ENCODE measurements at places on chromosomes 5 and 9. TPM values are rescaled to one million over a fixed set of nuclear protein-coding genes. Genes with fewer than 3 reads are reported as not detected.

DNA sequence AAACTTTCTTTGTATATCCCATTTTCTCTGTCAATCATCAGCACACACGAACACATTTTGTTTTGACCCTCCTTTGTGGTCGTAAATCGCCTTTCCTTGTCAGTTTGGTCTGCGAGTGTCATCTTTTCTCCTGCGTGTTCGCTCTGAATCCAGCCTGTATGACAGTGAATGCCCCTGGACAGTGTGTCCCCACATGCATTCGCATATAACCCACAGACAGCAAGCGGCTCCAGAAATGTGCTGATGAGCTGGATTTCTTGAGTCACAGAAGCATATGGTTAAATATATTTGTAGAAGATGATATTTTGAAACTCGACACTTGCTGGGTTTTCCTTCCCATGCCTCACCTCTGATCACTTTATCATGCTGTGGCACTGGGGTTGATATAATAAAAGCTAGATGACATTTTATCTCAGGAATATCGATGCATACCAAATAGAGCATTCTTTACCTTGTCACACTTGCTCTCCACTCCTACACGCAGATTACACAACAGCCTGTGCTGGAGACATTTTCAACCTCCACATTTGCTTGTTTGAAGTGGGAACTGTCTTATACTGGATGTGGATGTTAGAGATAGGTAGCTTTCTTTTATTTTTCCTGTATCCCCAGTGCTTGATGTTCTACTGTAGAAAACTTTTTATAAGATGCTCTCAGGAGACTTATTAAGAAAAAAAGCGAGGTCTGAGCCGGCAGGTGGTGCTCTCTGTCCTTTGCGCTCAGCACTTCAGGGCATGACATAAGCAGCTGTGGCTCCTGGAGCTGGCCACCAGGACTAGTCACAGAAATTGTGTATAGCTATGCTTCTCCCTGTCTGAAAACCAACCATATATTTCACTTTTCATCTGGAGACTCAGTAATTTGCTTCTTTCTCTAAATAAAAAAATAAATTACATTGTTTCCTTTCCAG lies 215.1 kb downstream of the SH3GL2 start:
- no peak for DNase-seq

The RAB24 gene
- total RNA-seq, result 39.5 TPM

GRCh38 chr5:57947181-57947580 lies 464.6 kb upstream of the ACTBL2 start:
- no peak for DNase-seq

DNA sequence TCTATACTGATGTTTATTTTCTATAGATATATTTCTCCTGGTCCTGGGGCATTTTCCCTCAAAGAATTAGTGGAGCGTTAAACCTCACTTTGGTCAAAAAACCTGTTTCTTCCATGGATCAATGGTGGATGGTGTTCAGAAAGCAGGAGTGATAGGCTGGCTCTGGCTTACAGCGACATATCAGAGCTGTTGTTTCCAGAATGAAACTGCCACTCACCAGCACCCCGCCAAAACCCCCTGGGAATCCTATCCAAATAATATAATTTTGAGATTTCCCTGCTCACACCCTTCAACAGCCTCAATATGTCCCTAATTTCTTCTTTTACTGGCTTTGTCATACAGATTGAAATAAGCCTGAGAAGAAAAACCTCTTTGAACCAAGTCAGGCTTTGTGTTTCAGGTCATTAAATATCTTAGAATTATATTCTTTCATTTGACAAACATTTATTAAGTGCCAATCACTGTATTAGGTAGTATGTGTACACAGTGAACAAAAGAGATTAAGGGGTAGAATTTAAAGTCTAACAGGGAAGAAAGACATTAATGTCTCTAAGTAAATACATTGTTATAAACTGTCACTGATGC lies 144.5 kb upstream of the GPR151 start:
- DNase-seq, result no peak

GRCh38 chr5:67222243-67223025 lies 25.8 kb upstream of the CD180 start:
- DNase-seq, result no peak

- peak; percentile 26 for DNase-seq
These were observed 49.1 kb downstream of the G3BP1 start for GRCh38 chr5:151820903-151821302.

DNA sequence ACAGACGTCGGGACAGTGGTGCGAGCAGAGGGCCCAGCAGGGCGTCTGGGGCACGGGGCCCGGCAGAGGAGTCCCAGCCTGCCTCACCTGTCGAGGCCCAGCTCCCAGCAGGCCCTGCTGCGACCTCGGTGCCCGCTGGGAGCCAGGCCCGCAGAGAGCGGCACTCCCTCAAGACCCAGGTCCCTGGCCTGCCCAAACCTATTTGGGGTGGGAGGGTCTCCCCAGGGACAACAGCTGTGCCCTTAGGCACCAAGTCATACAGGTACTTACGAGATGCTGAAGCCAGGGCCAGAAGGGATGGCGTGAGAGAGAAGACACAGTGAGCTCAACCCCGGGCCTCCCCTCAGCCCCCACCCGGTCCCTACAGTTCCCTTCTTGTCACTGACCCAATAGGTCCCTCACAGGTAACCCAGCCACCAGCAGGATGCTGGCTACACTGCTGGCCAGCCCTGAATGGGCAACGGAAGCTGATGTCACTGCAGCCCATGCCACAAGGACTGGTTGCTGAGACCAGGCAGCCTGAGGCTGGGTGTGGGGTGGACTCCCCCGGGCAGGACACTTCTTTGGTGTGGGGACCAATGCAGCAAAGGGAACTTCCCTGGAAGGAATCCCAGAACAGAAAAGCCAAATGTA lies 3.7 kb downstream of the NSMF start:
- DNase-seq, result no peak

The ADCY2 gene
- 1.9 TPM for total RNA-seq

- no peak for DNase-seq
These were observed 464.5 kb upstream of the SMARCA2 start for GRCh38 chr9:1550636-1551035.
